ENCODE measurements at places on chromosomes 6 and 20. TPM values are rescaled to one million over a fixed set of nuclear protein-coding genes. Genes with fewer than 3 reads are reported as not detected.

IMPG1 gene
- total RNA-seq, result not detected

ULBP2 gene
- total RNA-seq, result 7.2 TPM

SNTA1 gene
- total RNA-seq, result 15.4 TPM

MGME1 gene
- 8.1 TPM for total RNA-seq

DNA sequence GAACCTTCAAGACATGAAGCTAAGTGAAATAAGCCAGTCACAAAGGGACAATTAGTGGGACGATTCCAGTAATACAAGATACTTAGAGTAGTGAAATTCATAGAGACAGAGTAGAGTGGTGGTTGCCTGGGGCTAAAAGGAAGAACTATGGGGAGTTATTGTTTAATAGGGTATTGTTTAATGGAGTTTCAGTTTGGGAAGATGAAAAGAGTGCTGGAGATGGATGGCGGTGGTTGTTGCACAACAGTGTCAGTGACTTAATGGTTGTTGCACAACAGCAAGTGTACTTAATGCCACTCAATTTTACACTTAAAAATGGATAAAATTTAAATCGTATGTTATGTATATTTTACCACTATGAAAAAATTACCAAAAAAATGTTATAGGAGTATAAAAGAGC, 209.7 kb upstream of the TENT5A start:
- no peak for DNase-seq

GRCh38 chr6:28537509-28538140, 11.9 kb downstream of the GPX5 start:
- DNase-seq, result peak; percentile 4

DNA sequence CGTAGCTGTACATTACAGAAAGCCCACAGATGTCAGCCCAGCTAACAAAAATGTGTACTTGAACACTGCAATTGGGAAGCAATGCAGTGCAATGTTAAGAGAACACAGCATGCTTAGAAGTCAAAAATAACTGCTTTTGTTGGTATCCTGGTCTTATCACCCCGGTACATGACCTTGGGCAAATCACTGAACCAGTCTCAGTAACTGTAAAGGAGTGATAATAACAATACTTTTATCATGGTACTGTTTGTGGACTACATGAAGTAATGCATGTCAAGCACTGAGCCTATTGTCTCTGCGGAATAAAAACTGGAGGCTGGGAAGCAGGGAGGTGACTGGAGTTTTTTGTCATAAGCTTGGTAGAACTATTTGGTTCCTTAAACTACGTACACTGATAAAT, 44.7 kb upstream of the SPDEF start:
- no peak for DNase-seq

GRCh38 chr6:135030532-135031178, 24.0 kb downstream of the HBS1L start:
- DNase-seq, result peak; percentile 69

- no peak for DNase-seq
Measured at GRCh38 chr6:25401711-25402110, 122.5 kb downstream of the CARMIL1 start.

DNA sequence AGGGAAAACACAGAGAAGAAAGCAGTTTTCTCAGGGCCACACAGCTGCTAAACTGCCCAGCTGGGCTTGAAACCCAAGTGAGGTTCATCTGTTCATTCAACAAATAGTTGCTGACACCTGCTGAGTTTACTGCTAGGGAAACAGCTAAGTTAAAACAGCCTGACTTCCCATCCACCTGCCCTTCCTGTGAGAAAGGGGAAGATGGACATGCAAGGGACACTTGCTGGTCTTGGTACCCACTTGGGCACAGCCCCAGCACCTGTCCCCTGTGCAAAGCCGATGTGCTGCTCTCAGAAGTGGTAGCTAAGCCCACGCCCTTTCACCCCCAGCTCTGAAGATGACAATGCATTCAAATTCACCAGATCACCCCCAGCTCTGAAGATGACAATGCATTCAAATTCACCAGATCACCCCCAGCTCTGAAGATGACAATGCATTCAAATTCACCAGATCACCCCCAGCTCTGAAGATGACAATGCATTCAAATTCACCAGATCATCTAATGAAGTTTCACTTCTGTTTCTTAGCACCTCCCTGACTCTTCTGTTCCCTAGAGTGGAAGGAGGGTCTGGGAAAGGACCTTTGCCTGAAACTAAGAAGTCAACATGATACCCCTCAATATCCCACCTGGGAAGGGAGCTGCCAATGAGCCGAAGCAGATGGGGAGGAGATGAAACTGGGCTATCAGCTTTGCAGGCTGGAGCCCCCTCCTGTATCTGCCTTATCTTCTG, 46.0 kb upstream of the TOP1 start:
- no peak for DNase-seq

DNA sequence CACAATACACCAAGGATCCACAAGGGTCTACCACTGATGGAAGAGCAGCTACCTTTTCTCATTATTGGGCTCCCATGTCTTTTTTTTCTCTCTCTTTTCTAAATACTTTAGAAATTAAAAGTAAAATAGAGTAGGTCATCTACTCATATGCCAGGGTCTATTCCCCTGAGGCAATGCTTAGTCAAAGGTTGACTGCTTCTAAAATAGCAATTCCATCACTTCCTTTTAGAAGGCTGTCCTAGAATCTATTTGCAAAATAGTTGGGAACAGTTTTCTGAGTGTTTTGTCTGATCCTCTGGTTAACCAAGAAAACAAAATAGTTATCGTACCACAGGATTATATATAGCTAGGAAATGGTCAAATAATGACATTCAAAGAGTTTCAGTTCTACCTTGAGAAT, 174.1 kb downstream of the COL21A1 start:
- no peak for DNase-seq

DNA sequence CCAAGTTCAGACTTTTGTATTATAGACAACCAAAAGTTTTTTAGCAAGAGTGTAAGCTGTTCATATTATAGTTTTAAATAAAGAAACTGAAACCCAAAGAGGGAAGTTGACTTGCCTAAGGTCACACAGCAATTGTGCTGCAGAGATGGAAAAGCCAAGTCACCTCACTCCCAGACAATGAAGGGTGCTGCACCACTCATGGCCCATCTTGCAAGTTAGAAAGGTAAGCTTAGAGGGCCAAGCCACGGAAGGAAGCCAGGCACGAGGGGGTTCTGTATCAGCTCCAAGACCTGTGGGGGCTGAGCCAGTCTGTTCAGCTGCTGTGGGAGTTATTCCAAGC, 860 bp downstream of the DEFB124 start:
- DNase-seq, result no peak

DNA sequence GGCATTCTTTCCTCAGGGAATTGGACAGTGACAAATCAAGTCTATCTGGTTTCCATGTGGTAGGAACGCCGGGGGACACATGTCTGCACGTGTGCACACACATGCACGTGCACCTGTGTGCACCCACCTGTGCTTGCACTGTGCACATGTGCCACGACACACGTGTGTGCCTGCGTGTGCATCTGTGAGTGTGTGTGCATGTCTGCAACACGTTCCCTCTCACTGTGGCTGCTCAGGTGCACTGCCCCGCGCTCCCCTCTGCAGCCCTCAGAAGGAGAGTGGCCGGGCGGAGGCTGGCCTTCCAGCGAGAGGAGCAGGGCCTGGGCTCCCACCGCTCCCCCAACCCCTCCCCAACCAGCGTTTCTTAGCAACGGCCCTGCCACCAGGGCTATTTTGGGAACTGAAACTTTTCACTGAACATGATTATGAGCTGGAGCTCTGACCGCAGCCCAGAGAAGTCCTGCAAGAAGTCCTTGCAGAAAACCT, 147.8 kb downstream of the PHACTR3 start:
- no peak for DNase-seq

Measured in IMR-90 (cell line).